Cortex of kidney (tissue), 1 donor: ENCODE measurements at places on chromosomes 2 and 18.

GRCh38 chr2:27216416-27217137, 592 bp upstream of the CAD start:
- DNase-seq: no peak

- DNase-seq: no peak
Measured at GRCh38 chr2:225431105-225431863, 31.8 kb downstream of the NYAP2 start.

DNA sequence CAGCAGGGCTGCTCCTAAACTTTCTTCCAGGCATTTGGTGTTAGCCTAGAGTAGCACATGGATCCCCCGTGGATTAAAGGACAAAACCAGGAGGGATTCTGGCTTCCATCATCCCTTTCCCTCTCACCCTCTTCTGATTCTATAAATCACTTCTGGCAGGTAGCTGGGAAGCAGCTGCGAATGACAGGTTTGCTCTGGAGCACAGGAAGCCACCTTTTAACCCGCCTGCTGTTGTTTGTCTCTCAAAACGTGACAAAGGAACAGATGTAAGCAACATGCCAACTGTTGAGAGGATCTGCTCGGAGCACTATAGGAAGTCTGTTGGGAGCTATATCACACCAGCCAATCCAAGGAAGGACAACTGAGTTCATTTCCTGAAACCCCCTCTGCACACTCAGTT, 101.9 kb downstream of the ACTR2 start:
- no peak for DNase-seq

DNA sequence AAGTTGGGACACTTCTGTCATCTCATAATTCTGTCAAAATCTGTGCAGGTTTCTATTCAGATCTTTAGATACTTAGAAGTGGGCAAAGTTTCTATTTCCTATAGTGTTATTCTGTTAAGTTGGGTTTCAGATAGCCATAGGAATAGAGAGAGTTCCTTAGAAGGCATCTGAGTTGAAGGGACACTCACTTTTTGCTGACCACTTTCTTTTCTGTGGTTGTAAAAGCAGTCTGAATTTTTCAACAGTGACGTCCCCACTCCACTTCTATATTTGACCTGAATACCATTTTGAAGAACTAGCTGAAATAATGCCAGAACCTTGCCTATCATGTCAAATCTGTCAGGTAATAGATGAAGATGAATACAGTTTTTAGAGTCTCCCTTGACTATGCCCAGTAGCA, 267.3 kb downstream of the SPAG16 start:
- no peak for DNase-seq

DNA sequence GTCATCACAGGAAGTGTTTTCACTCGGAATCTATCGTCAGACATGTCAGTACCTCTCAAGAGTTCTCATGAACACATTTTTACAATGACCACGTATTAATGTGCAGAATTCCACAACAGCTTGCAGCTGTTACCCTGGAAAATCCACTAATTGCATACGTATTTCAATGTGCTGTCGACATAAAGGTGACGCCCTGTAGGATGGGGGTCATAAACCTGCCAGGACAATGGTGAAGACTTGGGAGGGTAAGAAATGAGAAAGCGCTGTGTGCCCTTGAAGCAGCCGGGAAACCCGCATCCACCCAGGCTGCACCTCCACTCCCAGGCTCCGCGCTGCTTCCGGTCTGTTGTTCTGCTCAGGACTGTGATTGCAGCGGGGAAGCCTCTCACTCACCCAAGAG, 14.0 kb downstream of the TMEM18 start:
- no peak for DNase-seq

GRCh38 chr2:83594241-83595120, 864.6 kb downstream of the SUCLG1 start:
- DNase-seq: no peak

DNA sequence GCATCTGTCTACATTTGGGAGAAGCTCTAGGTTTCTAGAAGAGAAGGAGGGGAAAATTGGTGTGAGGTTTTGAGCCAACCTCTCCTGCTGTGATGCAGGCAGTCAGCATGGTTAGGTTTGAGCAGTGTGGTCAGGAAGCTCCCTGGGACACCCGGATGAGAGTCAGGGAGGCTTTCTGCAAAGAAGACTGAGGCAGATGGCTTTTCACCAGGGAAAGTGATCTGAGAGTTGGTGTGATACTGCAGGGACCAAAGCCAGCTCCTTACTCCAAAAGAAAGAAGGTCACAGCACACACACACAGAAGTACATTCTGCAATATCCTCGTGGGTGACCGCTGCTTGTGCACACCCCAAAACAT, 75.8 kb upstream of the BCL11A start:
- no peak for DNase-seq
